ENCODE measurements at places on chromosomes 16 and 17. TPM values are rescaled to one million over a fixed set of nuclear protein-coding genes. Genes with fewer than 3 reads are reported as not detected.
A peak's percentile ranks its signal among the peaks of the same experiment; 100 is the strongest.

DNA sequence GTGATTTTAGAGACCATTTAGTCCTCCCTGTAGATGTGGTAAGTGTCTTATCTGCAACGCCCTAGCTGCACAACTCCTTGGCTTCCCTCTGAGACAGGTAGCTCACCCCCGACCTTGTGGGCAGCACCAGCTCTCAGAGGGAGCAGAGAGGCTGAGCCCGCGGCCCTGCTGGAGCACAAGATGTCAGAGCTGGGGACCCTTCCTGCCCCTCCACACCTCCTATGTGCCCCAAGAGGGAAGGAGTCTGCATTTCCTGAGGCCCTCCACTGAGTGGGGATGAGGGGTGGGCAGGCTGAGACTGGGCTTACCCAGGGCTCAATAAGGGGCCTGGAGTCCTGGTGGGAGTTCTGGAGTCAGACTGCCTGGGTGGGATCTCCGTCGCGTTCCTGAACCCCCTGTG is 12.2 kb upstream of the ADGRG1 start:
- H3K36me3 ChIP-seq: no peaks in the 10 kb centered on the region
- H3K4me3 ChIP-seq: no peak overlapping the region
- H3K4me1 ChIP-seq: peaks cover 19% of the 10 kb centered on the region

GRCh38 chr16:700684-701584 is 4.7 kb downstream of the FBXL16 start:
- no peak overlapping the region for H3K27ac ChIP-seq
- no peaks in the 10 kb centered on the region for H3K36me3 ChIP-seq
- H3K4me1 ChIP-seq: peaks cover 27% of the 10 kb centered on the region
- H3K27me3 ChIP-seq: peaks cover 99% of the 10 kb centered on the region

DNA sequence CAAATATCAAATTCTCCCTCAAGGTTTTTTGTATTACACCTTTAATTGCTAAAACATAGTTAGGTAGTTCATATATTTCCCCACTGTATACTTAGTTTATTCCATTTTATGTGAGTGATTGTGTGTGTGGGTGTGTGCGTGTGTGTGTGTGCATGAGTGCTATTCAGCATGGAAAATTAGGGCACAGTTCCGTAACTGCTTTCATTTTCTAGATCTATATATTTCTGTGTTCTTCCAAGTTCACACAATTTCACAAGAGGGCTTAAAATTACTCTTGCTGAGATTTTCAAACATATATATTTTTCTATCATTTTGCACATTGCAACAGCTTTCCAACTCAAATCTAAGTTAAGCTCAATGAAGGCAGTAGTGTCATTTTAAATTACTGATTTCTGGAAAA is 782.9 kb upstream of the SOX9 start:
- no peaks in the 10 kb centered on the region for H3K36me3 ChIP-seq
- H3K4me1 ChIP-seq: peaks cover 8% of the 10 kb centered on the region
- H3K4me3 ChIP-seq: no peak overlapping the region

DNA sequence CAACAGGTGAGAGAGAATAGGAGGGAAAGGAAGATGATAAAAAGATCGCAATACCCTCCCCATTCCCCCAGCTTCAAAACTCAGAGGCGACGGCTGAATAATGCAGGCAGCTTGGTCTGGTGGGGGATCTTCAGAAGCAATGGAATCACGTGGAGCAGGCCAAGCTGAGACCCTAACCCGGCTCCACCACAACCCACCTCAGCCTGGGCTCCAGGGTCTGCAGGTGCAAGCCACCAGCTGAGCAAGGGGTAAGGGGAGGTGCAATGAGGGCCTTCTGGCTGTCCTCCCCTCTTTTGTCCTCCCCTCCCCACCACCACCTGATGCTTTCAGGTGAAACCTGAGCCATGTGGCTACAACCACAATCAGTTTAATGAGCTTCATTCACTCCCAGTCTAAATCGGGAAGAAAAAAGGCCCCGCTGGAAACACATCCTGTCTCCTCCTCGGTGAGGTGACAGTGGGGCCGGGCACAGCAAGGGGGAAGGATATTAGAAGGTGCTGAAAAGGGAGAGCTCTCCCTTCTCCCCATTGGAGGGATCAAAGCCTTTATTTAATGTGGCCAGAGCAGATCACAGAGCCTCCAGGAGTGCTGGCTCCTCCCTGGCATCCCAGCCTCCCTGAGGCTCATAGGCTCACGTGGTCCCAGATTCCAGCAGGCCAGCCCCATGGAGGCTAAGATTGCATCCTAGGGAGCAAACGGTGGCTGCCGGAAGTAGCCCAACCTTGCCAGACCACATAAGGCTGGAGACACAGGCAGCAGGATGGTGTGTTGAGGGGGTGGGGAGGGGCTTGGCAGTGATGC is 261.0 kb downstream of the SOX9 start:
- no peaks in the 10 kb centered on the region for H3K36me3 ChIP-seq
- DNase-seq: no peak
- no peaks in the 10 kb centered on the region for H3K27me3 ChIP-seq
- no peak overlapping the region for H3K27ac ChIP-seq
- H3K4me1 ChIP-seq: peaks cover 5% of the 10 kb centered on the region

DNA sequence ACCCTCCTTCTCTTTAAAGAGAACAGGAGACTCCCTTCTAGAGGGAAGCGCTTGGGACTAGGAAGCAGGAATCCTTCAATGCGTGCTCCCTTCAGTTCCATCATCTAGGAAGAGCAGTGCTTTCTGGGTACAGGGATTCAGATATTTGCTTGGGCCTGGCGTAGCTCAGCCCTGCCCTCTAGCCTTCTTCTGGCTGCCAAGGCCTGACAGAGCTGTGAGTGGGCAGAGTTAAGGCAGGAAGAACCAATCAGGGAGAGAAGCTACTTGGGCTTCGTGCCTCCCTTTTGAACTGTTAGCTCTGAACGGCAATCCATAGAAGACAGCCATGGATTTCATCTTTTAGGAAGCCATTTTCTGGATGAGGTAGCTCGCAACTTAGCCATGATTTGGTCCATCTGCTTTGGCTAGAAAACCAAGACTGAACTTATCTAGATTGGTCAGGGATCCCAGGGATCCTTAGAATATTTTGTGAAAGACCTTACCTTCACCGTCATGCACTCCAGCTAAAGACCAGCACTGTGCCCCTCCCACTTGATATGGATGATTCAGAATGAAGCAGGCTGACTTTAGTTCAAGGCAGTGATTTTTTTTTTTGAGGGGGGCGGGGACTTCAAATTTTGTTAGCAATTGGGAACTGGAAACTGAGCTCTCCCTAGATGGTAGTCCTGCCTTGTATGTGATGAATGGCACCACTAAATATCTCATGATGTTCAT is 2.5 kb upstream of the CORO6 start:
- DNase-seq: no peak
- peaks cover 15% of the 10 kb centered on the region for H3K36me3 ChIP-seq
- no peaks in the 10 kb centered on the region for H3K27me3 ChIP-seq
- no peak overlapping the region for H3K4me3 ChIP-seq

GRCh38 chr17:40499551-40500189 is 1.8 kb downstream of the TNS4 start:
- peak overlapping the region; percentile 58 for H3K27ac ChIP-seq
- H3K4me1 ChIP-seq: peaks cover 44% of the 10 kb centered on the region
- DNase-seq: peak; percentile 91
- H3K27me3 ChIP-seq: no peaks in the 10 kb centered on the region
- peak overlapping the region; percentile 25 for H3K4me3 ChIP-seq
- no peaks in the 10 kb centered on the region for H3K36me3 ChIP-seq

DNA sequence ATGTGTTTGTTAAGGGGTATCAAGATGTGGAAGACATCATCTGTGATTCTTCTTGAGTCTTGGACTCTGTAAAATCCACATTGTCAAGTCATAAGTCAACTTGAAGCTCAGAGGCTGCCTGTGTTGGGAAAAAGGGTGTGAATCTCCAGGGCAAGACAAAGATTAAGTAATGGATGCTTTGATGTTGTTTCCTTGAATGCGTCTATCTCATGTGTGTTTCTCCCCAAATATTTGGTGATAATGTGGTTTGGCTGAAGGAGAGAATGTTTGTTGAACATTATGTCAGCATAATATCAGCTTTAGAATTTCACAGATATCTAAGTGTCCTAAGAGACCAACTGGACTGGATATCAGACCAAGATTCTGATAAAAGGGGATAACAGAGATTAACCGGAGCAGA is 24.1 kb upstream of the KCNJ16 start:
- H3K36me3 ChIP-seq: no peaks in the 10 kb centered on the region
- DNase-seq: no peak
- peaks cover 15% of the 10 kb centered on the region for H3K4me1 ChIP-seq
- no peaks in the 10 kb centered on the region for H3K27me3 ChIP-seq

DNA sequence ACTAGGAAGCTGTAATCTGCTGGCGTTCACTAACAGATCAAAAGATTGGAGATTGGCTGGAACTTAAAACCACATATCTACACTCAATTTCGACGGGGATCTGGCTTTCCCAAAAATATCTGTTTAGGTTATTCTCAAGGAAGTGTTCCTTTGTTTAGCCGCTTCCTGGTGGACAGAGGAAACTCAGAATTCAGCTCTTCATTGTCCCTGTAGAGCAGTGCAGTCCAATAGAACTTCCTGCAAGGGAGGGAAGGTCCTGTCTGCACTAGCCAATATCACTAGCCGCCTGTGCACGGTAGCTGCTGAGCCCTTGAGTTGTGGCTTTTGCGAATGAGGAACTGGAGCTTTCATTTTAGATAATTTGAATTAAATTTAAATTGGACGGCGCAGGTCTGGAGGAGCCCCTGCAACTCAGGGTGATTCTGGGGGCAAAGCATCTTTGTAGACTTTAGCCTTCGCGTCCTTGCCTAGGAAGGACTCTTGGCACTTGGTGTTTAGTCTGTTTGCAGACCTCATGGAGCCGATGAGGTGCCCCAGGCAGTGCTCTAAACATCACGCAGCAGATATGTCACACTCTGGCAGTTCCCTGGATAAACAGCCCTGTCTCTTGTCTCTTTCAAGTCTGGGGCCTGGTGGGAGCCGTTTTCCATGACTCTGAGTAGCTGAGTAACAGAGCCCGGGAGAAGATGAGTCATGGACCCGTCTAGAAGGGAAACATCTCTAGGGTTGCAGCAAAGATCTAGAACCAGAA is 122.2 kb downstream of the CCDC182 start:
- peaks cover 19% of the 10 kb centered on the region for H3K36me3 ChIP-seq
- H3K4me1 ChIP-seq: no peaks in the 10 kb centered on the region
- H3K4me3 ChIP-seq: no peak overlapping the region
- DNase-seq: no peak
- H3K27me3 ChIP-seq: no peaks in the 10 kb centered on the region

DNA sequence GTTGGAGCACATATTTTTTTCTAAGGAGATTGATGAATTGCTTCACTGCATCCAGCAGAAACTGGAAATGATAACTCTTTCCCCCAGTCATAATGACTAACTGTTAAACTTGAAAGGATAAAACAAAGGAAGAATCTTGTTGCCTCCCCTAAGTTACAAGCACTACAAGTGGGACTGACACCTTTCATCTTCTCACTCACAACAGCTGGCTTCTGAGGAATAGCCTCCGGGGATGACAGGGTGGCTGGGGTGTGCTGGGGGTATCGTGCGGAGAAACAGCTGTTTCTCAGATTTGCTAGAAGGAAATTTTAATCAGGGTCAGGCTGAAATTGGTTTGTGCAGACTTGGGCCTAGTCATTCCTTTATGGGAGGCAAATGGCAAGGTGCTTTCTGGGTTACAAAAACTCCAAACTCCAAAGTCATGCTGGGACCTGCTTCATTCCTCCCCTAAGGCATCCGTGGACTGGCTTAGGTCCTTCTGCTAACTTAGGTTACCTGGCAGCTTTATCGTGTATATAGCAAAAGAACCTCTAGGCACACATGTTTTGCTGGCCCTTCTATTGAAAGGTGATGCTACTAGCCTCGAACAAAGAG is 557.2 kb downstream of the TOX3 start:
- H3K4me1 ChIP-seq: peaks cover 6% of the 10 kb centered on the region
- DNase-seq: no peak
- no peak overlapping the region for H3K4me3 ChIP-seq
- no peaks in the 10 kb centered on the region for H3K27me3 ChIP-seq
- no peaks in the 10 kb centered on the region for H3K36me3 ChIP-seq

DNA sequence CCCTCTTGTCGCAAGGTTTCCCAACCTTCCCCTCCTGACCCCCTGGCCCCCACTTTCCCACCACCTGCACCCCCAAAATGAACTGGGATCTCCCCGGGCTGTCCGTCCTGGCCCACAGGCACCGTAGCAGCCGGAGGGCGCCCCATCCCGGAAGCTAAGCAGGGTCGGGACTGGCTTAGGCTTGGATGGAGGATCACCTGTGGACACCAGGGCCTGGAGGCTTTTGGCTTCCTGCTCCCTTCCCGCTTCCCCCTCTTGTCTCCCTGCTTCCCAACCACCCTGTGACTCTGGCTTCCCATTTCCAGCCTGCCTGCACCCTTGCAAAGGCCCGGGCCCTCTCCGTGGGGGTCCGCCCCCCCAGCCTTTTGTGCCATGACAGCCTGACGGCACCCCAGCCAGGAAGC is 2291.3 kb downstream of the TP53TG3F start:
- no peak overlapping the region for H3K4me3 ChIP-seq
- H3K27me3 ChIP-seq: no peaks in the 10 kb centered on the region
- no peak for DNase-seq
- no peaks in the 10 kb centered on the region for H3K36me3 ChIP-seq
- no peak overlapping the region for H3K27ac ChIP-seq

DNA sequence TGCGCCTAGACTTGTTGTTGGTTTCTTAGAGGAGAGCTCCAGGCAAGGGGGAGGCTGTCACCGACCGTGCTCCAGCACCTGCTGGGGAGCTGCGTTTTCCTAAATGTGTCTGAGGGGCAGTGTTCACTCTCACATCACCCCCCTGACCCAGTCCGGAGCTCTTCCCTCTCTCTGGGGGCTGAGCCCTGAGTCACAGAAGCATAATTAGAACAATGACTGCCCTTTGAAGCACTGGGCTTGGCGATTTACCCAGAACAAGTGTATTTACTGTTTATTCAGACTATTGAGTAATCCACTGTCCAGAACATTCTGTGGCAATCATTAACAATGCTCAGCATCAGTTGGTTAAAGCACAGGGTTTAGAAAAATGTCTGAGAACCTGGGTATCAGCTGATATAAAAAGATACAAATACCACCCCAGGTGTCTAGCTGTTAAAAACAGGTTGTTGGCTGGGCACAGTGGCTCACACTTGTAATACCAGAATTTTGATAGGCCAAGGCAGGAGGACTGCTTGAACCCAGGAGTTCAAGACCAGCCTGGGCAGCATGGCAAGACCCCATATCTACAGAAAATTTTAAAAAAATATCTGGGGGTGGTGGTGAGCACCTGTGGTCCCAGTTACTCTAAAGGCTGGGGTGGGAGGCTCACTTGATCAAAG is 8.1 kb downstream of the CES4A start:
- peaks cover 34% of the 10 kb centered on the region for H3K4me1 ChIP-seq
- H3K36me3 ChIP-seq: no peaks in the 10 kb centered on the region
- no peaks in the 10 kb centered on the region for H3K27me3 ChIP-seq
- no peak overlapping the region for H3K4me3 ChIP-seq
- H3K27ac ChIP-seq: no peak overlapping the region

GRCh38 chr17:4838309-4838785 is 5.2 kb downstream of the MINK1 start:
- no peak overlapping the region for H3K27ac ChIP-seq
- H3K4me3 ChIP-seq: no peak overlapping the region
- no peak for DNase-seq
- no peaks in the 10 kb centered on the region for H3K36me3 ChIP-seq

Gene SLC35G6
- not detected for total RNA-seq

Gene RMI2
- total RNA-seq: 13.9 TPM

Gene MSLN
- 5.2 TPM for total RNA-seq

Gene RUSF1
- total RNA-seq: 171 TPM

Gene GPRC5C
- 321 TPM for total RNA-seq

Gene STAT3
- 70.4 TPM for total RNA-seq

Gene ZPBP2
- not detected for total RNA-seq

Gene SKAP1
- total RNA-seq: not detected

Gene SEZ6L2
- 8.4 TPM for total RNA-seq

Gene CENPX
- total RNA-seq: 53.1 TPM

Gene CCL8
- not detected for total RNA-seq

Gene SSTR5
- not detected for total RNA-seq

Gene SNN
- total RNA-seq: 16.0 TPM
